ENCODE measurements at places on chromosomes 3 and 15.

GRCh38 chr3:160447544-160447943 is 2.0 kb downstream of the TRIM59 start:
- H3K4me3 ChIP-seq = peak overlapping the region; percentile 94
- DNase-seq = no peak
- H3K36me3 ChIP-seq = peaks cover 7% of the 10 kb centered on the region
- H3K27ac ChIP-seq = peak overlapping the region; percentile 99

DNA sequence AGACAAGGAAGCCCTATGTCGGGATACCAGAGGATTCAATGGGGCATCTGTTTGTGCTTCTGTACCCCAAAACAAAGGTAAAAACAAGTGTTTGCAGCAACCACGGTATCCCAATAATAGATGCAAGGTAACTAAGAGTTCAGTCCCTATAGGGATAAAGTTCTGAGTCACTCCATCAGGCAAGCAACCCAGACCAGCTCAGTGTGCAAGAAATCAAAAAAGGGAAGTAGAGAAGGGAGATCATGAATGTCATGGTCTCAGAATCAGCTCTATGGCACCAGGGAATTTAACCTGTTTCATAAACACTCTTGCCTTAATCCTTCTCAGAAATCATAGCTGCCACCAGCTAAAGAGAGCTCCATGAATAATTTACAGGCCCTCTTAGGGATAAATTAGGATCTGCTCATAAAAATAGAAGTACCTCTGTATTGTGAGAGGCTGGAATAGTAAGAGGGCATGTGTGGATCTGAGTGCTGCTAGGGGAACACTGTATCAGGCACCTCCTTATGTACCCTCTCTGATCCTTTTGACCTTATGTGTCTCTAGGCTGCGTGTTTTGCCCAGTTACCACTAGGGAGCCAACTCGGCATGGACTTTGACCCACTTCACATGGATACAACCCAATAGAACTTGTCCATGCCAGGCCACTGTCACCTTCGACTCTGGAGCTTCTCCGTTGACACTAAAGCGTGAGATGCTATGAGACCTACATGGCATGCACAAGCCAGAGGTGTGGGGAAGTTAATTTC is 754.6 kb downstream of the AGBL1 start:
- no peak for DNase-seq
- H3K4me1 ChIP-seq = no peaks in the 10 kb centered on the region
- no peak overlapping the region for H3K27ac ChIP-seq
- H3K4me3 ChIP-seq = no peak overlapping the region

GRCh38 chr3:141485641-141486495 is 959 bp upstream of the RASA2 start:
- H3K27ac ChIP-seq = peak overlapping the region; percentile 78
- DNase-seq = no peak
- peaks cover 2% of the 10 kb centered on the region for H3K36me3 ChIP-seq
- H3K27me3 ChIP-seq = no peaks in the 10 kb centered on the region

- H3K27me3 ChIP-seq = peaks cover 4% of the 10 kb centered on the region
- no peak overlapping the region for H3K27ac ChIP-seq
- H3K4me3 ChIP-seq = no peak overlapping the region
- no peaks in the 10 kb centered on the region for H3K4me1 ChIP-seq
- DNase-seq = no peak
- H3K36me3 ChIP-seq = no peaks in the 10 kb centered on the region
Observed at GRCh38 chr3:154701055-154701454, 271.1 kb upstream of the GPR149 start.

DNA sequence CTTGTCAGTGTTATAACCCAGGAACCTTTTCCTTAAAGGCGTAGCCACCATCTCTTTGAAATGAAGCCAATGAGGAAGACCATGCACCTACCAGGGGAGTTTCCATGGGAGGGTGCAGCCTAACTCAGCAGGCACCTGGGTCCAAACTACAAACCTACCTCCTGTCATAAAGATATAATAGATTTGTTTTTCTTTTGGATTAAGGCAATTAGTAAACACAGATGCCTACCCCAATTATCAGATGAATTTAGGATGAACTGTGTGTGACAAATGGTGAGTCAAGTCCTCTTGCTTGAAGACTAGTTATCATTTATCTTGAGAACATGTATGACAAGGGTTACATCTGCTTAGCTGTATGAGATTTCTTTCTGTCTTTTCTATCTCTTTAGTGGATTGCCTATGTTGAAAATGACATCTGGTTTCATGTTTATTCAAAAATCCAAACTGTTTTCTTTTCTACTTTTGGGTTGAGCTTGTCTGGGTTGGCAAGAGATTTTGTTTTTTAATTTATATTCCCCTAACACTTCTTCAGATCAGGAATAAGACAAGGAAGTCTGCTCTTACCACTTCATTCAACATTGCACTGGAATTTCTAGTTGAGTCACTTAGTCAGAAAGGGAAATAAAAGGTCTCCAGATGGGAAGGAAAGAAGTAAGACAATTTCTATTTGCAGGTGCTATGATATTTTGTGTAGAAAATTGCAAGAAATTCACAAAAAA is 149.9 kb downstream of the NEK10 start:
- no peaks in the 10 kb centered on the region for H3K27me3 ChIP-seq
- peaks cover 34% of the 10 kb centered on the region for H3K4me1 ChIP-seq

DNA sequence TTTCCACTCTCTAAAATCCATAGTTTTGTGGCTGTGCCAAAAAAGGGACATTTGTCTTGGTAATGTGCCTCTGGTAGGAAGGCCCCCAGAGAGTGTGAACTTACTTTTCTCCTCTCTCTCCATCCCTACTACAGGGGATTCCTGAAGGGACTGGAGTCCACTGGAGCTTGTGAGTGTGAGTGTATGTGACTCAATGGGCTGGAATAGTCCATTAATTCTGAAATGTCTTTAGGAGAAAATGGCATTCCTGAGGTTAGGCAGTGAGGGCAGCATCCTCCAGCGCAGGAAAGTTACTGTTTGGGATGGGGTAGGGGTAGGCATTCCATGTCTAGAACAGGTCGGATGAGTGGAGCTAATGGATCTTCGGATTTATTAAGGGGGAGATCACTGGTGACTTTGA is 59.8 kb upstream of the CACNA2D3 start:
- DNase-seq = no peak
- no peaks in the 10 kb centered on the region for H3K36me3 ChIP-seq
- no peaks in the 10 kb centered on the region for H3K4me1 ChIP-seq
- H3K27ac ChIP-seq = no peak overlapping the region
- H3K27me3 ChIP-seq = peaks cover 4% of the 10 kb centered on the region

GRCh38 chr3:126530171-126531050 is 6.5 kb downstream of the CHST13 start:
- peaks cover 32% of the 10 kb centered on the region for H3K27me3 ChIP-seq
- no peaks in the 10 kb centered on the region for H3K4me1 ChIP-seq
- H3K27ac ChIP-seq = no peak overlapping the region
- peak; percentile 79 for DNase-seq
- no peaks in the 10 kb centered on the region for H3K36me3 ChIP-seq

DNA sequence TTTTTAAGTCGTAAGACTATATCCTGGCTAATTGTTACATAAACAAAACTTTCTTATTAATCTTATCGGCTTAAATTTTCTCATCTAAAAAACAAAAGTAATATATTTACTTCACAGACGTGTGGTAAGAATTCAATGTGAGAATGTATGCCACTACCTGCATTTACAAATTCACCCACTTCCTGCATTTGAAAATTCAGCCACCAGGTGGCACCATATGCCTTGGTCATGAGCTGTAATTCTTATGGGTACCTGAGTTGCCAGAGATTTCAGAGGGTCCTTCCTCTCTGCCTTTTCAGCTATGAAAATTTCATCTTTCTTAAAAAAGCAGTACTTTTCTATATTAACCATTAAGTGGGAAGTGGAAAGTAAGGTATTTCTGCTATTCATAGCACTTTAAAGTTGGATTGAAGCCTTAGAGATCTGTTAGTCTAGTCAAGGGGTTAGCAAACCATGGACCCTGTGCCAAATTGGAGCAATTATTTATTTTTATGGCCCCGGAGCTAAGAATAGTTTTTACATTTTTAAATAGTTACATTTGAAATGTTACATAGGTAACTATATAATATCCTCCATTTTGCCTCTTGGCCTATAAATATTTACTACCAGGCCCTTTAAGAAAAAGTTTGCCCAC is 127.8 kb downstream of the HCN4 start:
- no peak for DNase-seq
- no peak overlapping the region for H3K27ac ChIP-seq
- no peaks in the 10 kb centered on the region for H3K27me3 ChIP-seq
- H3K4me1 ChIP-seq = peaks cover 6% of the 10 kb centered on the region
- peaks cover 4% of the 10 kb centered on the region for H3K36me3 ChIP-seq
- H3K4me3 ChIP-seq = no peak overlapping the region

DNA sequence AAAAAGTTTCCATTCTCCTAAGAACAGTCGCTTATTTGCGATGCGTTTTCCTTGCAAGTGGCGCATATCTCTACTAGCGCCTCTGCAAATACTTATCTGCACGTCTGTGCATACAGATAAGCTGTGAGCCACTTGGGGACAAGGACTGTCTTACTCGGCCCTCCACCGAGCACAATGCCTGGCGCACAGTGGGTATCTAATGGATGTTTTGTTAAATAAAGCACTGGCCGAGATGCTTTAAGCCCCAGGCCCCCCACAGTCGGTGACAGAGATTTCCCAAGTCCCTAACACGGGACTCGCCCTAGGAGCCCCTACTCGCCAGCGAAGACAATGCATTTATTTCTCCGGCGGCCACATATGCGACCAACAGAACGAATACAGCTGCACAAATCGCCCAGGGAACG is 503 bp downstream of the HLTF start:
- peak overlapping the region; percentile 96 for H3K4me3 ChIP-seq
- peaks cover 23% of the 10 kb centered on the region for H3K4me1 ChIP-seq
- H3K27me3 ChIP-seq = no peaks in the 10 kb centered on the region
- peak overlapping the region; percentile 96 for H3K27ac ChIP-seq

DNA sequence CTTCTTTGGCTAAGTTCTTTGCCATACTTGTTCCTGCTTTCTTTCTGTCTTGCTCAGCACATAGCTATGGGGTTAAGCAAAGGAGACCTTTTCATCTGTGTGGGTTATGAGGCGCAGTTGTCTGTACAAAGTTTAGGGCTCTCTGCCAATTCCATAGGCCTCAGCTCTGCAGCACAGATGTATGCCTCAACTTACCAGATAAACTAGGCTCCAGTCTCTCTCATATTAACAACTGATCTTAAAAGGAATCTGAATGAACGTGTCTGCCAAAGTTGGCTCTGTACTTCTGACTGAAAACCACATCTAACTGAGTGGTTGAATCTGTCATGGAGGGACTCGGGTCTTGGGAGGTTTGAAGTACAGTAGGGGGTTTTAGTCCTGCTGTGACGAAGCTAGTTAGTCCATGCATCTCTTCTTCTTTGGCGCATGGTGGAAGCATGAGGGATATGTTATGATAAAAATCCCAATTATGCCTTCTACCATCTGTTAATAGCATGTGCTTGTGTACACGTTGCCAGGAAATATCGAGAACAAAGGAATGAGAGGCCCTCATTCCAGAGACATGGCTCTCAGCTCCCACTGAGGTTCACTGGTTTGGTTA is 114.6 kb upstream of the TSC22D2 start:
- H3K27me3 ChIP-seq = no peaks in the 10 kb centered on the region
- H3K4me3 ChIP-seq = no peak overlapping the region
- H3K27ac ChIP-seq = peak overlapping the region; percentile 89
- peaks cover 30% of the 10 kb centered on the region for H3K4me1 ChIP-seq
- H3K36me3 ChIP-seq = peaks cover 5% of the 10 kb centered on the region
- DNase-seq = no peak

DNA sequence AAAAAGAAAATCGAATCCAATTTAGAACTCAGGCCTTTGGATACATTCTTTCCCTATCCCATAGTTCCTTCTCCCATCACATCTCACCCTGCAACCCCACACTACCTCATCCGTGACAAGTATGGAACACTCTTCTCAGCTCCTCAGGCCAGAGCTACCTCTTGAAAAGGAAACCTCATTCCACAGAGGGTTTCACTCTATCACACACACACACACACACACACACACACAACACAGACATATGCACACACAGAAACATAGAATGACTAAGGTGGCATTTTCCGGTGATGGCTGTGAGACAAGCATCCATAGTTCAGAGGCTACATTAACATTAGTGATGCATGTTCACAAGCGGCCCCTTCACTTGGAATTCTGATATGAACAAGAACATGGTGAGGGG is 122.0 kb upstream of the HES1 start:
- no peak overlapping the region for H3K27ac ChIP-seq
- DNase-seq = no peak
- no peaks in the 10 kb centered on the region for H3K36me3 ChIP-seq
- no peak overlapping the region for H3K4me3 ChIP-seq
- H3K4me1 ChIP-seq = peaks cover 4% of the 10 kb centered on the region

DNA sequence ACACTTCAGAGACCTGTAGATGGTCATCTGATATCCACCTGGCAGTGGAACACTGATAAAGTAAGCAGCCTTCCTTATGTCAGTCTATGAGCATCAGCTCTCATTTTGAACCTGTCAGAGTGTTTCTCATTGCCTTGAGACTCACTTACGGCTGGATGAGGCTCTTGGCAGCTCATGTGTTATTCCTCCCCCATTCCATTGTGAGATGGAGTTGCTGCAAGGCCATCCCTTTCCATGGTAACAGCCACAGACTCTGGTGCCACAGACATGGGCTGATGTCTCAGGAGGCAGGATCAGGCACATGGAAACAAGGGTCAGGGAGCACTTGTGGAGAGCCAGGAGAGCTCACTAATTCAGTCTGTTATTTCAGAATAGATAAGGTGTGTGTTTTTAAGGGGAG is 11.9 kb downstream of the KCNAB1 start:
- no peak overlapping the region for H3K4me3 ChIP-seq
- H3K27ac ChIP-seq = no peak overlapping the region
- H3K27me3 ChIP-seq = no peaks in the 10 kb centered on the region
- peaks cover 24% of the 10 kb centered on the region for H3K4me1 ChIP-seq
- H3K36me3 ChIP-seq = no peaks in the 10 kb centered on the region

DNA sequence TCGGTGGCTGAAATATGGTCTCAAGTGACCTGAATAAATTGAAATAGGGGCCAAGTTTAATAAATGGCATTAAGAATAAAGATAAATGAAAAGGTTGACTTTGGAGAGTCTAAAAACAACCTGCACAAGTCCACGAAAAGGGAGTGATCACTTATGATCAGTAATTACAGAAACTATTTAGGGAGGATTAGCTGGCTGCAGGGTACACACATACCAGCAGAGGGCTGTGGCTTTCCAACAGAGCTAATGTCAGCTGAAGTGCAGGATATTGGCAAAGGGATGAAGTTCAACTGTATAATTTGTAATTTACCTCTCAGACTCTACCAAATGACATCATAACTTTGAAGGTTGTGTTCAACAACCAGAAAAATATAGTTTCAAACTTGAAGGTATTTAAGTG is 86.8 kb downstream of the SYNPR start:
- no peak overlapping the region for H3K4me3 ChIP-seq
- H3K27ac ChIP-seq = no peak overlapping the region
- peaks cover 18% of the 10 kb centered on the region for H3K27me3 ChIP-seq
- H3K4me1 ChIP-seq = no peaks in the 10 kb centered on the region
- DNase-seq = no peak

- no peak for DNase-seq
- H3K36me3 ChIP-seq = no peaks in the 10 kb centered on the region
Observed at GRCh38 chr3:152589644-152590043, 245.3 kb upstream of the P2RY1 start.

Data from chondrocyte (in vitro differentiated cells).